ENCODE measurements at places on chromosomes 4 and X. TPM values are rescaled to one million over a fixed set of nuclear protein-coding genes. Genes with fewer than 3 reads are reported as not detected.

Gene HSFX2
- total RNA-seq, result not detected

Gene FAM9C
- not detected for total RNA-seq

Gene DMD
- total RNA-seq, result 125 TPM

Gene RBMX2
- 12.6 TPM for total RNA-seq

Gene IQSEC2
- total RNA-seq, result 14.3 TPM

Gene UTP14A
- 8.5 TPM for total RNA-seq

Gene HSFX3
- total RNA-seq, result not detected

Gene PSAPL1
- not detected for total RNA-seq

Gene AKAP4
- total RNA-seq, result not detected

Gene ARHGAP4
- 13.4 TPM for total RNA-seq

Gene CCDC149
- 17.4 TPM for total RNA-seq

Gene XK
- 7.8 TPM for total RNA-seq

Gene LRCH2
- total RNA-seq, result 5.7 TPM

Gene VGLL1
- total RNA-seq, result not detected

Gene ATP2B3
- total RNA-seq, result not detected

Gene GAGE13
- total RNA-seq, result not detected

Gene PAQR3
- total RNA-seq, result 10.0 TPM

Gene CWH43
- not detected for total RNA-seq

Gene ETDC
- not detected for total RNA-seq

Gene GPC4
- total RNA-seq, result 9.3 TPM

Gene ARX
- total RNA-seq, result not detected

Gene PIN4
- total RNA-seq, result 13.2 TPM

Gene MAGEB6
- total RNA-seq, result not detected

Gene C1GALT1C1
- 23.6 TPM for total RNA-seq

Gene NR3C2
- 27.9 TPM for total RNA-seq

Gene GAGE2A
- total RNA-seq, result not detected

Gene PLAC8
- total RNA-seq, result 1.2 TPM

Gene PRKX
- 5.1 TPM for total RNA-seq

Gene GABRE
- 11.9 TPM for total RNA-seq

Gene HEPH
- total RNA-seq, result 52.5 TPM

Gene ZNF280C
- 2.4 TPM for total RNA-seq

Gene KIAA1210
- total RNA-seq, result 0.12 TPM

Gene MSANTD1
- total RNA-seq, result 0.35 TPM

Gene PPP4R3C
- total RNA-seq, result not detected

Gene RNF128
- 2.1 TPM for total RNA-seq

Gene TMPRSS11B
- not detected for total RNA-seq

Gene MAGEB2
- total RNA-seq, result not detected

Gene PNCK
- total RNA-seq, result 7.8 TPM

Gene PCDH7
- 9.9 TPM for total RNA-seq

Gene PDGFC
- total RNA-seq, result 13.6 TPM

Gene SSX1
- total RNA-seq, result not detected

Gene DDIT4L
- total RNA-seq, result 2.7 TPM

Gene CACNA1F
- total RNA-seq, result 0.78 TPM

Gene SLC6A8
- total RNA-seq, result 162 TPM

Gene HTRA3
- 52.8 TPM for total RNA-seq

Gene ZNF518B
- total RNA-seq, result 24.7 TPM

Gene MSX1
- 2.8 TPM for total RNA-seq

Gene SERTM2
- not detected for total RNA-seq

Gene SPIN2A
- total RNA-seq, result not detected

Gene SORCS2
- total RNA-seq, result 2.7 TPM

Gene FAM184B
- not detected for total RNA-seq

Gene SLC38A5
- 2.6 TPM for total RNA-seq

Gene RELL1
- 31.1 TPM for total RNA-seq

Gene CD40LG
- total RNA-seq, result 0.24 TPM

Gene ZRSR2
- 8.3 TPM for total RNA-seq

Gene NKX3-2
- not detected for total RNA-seq
